ENCODE measurements at places on chromosomes 5 and 9.

GRCh38 chr5:43643327-43643726 is 40.3 kb downstream of the NNT start:
- DNase-seq, result no peak

DNA sequence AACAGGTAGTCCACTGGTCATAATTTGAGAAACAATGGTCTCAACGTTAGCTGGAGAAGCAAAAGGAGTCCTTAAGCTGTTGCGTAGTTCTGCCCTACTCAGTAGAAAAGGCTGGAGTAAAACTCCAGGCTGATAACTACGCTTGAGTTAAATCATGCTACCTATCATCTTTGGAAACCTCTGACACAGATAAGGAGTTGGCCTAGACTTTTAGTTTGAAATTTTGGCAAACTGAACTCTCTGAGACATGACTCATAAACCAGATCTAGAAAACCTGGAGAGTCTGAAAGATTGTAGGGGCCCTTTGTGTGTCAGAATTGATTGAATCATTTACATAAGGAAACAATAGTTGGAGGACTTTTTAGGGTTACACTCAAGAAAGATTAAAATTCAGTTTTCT is 26.3 kb downstream of the NMUR2 start:
- no peak for DNase-seq

GRCh38 chr9:95419444-95419843 is 97.3 kb downstream of the PTCH1 start:
- no peak for DNase-seq

DNA sequence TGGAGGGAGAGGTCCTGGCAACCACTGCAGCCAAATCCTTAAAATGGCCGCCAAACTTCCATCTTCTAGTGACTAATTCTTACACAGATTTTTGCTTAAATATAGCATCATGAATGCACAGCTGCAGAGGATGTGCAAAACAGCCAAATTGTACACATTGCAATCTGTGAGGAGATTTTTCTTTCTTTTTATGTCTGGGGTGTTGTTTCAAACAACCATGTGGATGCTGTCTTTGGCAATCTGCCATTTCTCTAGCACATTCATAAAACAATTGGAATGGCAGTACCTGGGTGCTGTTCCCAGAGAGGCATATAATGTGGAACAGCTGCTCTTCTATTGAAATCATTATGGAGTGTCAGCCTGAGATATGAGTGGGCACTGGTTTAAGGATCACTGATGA is 1082.9 kb upstream of the SEMA6A start:
- no peak for DNase-seq

DNA sequence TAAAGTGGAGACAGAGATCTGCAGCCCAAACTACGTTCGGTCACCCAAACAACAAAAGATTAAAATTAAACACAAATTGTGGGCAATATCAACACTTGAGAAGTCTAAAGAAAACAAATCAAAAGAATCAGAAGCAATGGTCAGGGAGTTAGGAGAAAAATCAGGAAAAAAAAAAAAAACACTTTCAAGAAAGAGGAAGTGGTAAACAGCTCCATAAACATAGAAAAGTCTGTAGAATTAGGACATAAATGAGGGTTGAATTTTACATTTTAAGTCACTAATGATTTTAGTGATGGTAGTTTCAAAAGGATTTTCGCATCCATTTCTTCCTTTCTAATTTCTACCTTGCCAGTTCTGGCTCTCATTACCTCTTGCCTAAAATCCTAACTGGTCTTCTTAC is 10.1 kb downstream of the RNF145 start:
- no peak for DNase-seq

DNA sequence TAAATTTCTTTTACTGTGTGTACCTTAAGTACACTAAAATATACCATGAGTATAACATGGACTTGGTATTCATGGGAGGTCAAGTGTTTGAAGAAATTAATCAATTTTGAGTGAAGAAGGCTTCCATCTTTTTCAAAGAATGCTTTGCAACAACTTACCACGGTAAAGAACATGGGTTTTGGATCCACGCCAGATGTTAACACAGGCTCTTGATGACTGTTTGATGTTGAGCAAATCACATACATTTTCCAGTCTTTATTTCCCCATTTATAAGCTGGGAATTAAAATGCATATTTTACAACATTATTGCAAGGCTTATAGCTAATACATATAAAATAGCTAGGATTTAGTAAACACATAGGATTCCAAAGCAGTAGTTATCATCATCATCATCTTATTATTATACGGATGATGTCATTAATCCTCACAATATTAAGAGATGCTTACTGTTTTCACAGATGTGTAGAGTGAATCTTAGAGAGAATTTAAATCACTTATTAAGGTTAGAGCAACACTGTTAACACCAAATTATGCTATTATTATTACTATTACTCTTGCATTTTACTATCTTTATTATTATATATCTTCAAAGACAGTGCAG is 362.0 kb downstream of the PRELID2 start:
- DNase-seq, result no peak

- DNase-seq, result no peak
Measured at GRCh38 chr5:178535299-178536175, 54.7 kb downstream of the COL23A1 start.

DNA sequence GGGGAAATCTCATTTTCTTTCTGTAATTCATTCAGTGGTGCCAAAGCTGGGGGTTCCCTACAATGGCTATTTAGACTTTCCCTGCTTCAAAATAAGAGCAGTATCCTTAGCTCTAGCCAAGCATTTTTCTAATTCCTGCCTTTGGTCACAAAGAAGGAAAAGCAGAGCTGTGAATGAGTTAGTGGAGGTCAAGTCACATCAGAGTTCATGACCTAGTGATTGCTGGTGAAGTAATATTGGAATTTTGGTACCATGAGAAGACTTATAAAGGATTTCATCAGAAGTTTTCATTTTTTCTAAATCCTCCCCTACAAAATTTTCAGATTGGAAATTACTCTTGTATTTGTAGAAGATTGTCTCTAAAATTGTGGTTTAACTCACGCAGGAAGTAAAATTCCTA is 28.0 kb downstream of the DNAJC21 start:
- DNase-seq, result no peak

DNA sequence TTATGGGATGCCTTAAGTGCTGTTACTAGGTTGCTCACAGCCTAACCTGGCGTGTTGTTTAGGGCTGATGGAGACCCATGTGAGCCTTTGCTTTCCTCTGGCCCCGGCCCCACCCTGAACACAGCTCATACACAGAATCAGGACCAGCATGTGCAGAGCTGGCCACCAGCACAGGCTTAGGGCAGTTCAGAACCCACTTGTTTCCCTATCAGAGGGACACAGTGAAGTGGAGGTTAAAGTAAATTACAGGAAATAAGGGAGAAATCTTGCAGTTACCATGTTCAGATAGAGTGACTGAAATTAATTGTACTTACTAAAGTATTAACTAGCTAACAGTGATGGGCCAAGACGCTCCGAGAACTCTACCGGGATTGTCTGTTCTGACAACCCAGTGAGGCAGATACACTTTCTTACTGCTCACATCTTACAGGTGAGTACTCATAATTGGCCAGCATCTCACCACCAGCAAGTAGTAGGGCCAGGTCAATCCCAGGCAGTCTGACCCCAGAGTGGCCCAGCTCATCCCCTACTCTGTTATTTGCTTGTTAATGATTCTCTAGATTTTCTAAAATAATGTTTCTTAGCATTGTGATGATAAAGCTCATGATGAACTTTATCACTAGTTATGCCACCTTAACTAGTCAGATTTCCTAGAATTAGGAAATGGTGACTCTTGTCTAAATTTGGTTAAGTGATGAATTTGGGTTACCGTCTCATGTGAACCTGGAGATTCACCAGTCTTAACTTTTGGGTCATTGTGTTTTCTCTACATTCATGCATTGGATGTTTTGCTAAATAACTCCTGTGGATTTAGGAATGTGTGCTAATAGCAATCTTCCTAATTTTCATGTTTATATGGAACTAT is 15.4 kb downstream of the CCT5 start:
- DNase-seq, result no peak

DNA sequence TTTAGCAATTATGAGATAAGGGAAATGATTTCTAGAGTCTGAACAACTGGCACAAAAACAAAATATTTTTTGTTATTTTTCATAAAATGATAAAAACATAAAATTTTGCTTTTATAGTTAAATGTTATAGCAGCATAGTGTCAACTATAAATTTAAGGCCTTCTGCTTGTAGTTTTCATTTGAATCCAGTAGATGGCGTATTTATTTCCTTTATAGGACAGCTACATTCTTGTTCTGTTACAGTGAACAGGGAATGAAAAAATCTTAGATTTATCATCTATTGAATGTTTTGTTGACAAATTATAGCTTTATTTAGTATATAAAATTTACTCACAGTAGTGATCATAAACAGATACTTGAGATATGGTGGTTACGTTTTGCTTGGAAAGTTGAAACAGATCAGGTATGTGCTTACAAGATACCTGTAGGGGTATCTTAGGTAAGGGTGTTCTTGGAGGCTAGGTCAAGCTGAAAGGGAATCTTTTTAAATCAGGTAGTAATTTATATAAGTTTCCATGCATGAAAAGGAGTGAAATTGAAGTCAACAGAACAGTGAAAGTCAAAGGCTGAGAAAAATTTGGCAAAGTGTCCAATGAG is 239.3 kb upstream of the GRIN3A start:
- DNase-seq, result no peak

- DNase-seq, result no peak
Measured at GRCh38 chr5:155250596-155250995, 237.0 kb downstream of the KIF4B start.

DNA sequence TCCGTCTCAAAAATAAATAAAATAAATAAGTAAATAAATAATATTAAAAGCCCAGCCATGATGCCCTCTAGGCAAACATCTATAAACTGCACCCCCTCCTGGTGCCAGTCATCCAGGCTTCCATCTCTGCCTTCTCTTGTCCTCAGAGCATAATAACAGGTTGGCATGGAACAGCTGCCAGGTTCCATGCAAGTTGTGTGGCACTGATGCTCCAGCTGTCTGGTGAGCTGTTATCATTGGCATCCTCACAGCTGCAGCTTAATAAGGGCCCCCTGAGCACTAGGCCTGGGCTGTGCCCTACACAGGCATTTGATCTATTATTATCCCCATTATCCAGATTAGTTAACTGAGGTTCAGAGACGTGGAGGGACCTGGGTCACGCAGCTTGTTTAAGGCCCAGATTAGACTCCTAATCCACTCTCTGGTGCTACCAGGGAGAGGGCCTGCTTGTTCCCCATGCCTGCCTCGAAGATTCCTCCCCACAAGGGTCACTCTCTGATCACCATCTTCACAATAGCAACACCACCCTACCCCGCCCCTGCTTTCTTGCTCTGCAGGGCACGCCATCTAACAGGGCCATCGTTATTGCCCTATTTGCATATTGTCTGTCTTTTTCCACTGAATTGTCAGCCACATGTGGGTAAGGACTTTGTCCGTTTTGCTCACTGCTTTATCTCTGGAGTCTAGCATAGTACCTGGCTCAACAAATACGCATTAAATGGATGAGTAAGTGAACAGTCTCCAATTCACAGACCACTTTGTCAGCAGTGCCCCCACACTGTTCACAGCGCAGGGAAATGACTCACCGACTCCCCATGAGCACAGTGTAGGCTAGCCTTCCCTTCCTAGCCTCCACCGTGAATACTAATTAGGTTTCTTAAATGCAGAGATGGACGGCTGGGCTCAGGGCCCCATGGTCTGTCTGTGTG is 1.5 kb upstream of the DNM1 start:
- no peak for DNase-seq

DNA sequence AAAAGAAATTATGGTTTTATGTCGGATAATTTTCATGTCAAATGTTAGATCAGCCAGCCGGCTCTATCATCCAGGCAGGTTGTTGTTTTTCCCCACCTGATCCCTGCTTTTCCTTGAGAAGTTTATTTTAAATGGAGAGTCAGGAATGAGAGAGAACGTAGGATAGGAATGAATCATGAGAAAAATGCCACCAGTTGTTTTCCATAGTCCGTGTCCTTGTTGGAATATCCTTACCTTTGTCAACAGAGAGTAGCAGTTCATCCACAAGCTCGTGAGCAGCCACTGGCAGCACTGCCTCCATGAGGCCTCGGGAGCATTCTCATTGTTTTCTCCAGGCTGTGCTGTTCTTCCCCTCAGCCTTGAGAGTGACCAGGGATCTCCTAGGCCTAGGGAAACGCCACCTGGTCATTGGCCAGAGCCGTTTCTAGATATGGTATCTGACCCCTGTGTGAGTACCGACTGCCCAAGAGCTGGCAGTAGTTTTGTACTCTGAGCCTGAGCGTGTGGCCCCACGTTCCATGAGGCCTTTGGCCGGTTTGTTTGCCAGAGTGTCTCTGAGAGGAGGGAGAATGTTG is 293.3 kb downstream of the FANCC start:
- DNase-seq, result no peak

DNA sequence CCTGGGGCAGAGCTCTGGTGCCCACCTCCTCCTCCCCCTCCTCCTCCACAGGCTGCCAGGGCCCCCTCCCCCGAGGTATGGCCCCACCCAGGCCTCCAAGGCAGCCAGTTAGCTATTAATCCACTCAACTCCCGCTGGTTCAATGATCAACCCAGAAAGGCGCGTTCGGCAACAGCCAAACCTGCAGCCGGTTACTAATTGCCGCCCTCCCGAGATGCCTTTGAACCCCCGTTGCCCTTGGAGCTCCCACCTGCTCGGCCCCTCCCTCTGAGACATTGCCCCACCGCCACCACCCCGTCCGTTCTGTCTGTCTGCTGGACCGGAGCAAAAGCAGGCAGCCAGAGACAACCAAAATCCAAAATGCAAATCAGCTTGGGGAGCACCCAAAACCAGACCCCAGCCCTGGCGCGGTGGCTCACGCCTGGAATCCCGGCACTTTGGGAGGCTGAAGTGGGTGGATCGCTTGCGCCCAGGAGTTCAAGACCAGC is 25.8 kb downstream of the NOTCH1 start:
- DNase-seq, result no peak

GRCh38 chr5:4831325-4831724 is 308.8 kb upstream of the ADAMTS16 start:
- no peak for DNase-seq

- DNase-seq, result no peak
Measured at GRCh38 chr5:53882006-53882675, 321.7 kb downstream of the NDUFS4 start.

GRCh38 chr9:84731696-84732095 is 62.2 kb downstream of the NTRK2 start:
- no peak for DNase-seq

DNA sequence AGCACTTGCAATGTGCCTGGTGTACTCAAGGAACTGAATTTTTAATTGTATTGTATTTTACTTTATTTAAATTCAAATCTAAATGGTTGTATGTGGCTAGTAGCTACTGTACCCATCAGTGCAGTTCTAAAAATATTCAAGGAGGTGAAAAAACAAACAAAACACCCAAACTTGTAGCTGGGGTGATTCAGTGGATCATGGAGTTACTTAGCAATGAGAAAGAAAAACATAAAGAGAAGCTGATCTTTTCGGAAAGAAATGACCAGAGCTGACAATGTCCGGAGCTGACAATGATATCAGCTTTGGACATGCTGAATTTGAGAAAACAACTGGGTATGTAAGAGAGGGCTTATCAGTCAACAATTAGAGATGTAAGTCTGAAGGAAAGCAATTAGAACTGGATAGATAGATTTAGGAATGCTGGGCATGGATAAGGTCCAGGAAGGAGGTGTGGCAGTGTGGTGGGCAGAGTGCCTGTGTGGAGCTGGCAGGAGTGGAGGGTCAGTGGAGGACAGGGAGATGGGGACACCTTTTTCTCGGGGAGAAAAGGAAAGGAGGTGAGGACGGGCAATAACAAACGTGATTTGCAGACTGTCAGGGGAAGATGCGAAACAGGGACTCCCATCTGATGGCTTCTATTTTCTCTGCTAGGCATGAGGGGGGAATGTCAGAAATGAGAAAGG is 113.2 kb downstream of the DCP2 start:
- DNase-seq, result no peak
